NCI-H510A (cell line): ENCODE measurements at places on chromosomes 7 and 10.

GRCh38 chr10:120607710-120608703 is 151.0 kb downstream of the PLPP4 start:
- DNase-seq, result no peak

- no peak for DNase-seq
Observed at GRCh38 chr7:79221211-79221610, 232.3 kb downstream of the MAGI2 start.

- no peak for DNase-seq
Observed at GRCh38 chr7:3282457-3282856, 18.6 kb upstream of the SDK1 start.

GRCh38 chr10:122521011-122521410 is 39.5 kb upstream of the DMBT1 start:
- DNase-seq, result no peak

- DNase-seq, result no peak
Observed at GRCh38 chr10:122149561-122150505, 121.3 kb upstream of the BTBD16 start.

DNA sequence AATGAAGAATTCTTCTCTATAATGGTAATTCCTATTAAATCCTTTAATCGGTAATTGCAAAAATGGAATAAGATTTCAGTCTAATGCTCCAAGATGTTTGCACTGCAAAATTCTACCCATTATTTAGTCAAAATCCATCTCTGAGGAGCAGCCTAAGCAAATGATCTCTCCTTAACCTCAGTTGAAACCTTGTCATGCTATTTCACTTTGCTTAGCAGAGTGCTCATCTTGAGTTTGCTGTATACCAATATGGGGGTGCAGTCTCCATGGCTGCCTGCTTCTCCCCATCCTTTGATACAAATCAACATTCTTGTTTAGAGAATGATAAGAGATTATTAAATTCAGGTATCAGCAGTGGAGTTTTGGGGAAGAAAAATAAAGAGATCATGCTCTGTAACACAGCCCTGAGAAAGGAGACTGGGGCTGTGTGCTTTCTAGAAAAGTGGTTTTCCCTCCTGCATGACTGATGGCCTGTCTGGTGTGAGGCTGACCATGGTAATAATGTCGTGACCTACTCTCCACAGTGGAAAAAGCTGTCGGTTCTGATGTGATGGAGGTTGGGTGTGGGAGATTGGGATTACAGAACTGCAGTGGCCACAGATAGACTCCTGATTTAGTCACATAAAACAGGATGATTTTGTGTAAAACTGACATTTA is 982.1 kb downstream of the NRG3 start:
- no peak for DNase-seq

DNA sequence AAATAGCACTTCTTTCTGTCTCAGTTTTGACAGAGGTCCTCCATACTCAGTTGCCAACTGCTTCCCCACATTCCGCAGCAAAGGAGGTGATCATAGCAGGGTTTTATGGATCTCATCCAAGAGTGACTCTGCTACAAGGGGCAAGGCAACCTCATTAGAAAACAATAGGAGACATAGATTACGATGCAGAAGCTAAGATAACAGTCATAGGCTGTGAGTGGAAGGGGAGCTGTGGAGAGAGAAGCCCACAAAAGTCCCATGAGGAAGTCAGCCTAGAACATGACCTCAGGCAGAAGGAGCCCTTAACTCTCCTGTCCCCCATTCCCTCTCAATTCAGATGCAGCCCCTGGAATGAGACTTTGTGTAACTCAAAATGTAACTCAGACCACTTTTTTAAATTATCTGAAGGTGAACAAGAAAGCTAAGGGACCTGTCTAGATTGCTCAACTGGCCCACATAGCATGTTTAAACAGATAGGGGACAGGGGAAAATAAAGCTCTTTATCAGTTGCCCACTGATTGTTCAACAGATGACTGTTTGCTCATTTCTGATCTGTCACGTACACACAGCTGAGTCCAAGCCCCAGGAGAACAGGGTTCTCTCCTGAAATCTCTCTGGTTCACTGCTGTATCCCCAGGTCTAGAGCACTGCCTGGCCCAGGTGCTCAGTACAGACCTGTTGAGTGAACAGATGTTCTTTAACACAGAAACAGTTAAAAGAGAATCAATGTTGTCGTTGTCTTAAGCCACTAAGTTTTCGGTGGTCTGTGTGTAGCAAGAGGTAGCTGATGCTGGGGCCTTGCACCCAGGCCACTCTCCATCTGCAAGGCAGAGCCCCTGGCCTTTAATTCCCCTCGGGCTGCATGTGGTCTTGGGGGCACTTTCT is 1.5 kb upstream of the NCOA4 start:
- DNase-seq, result no peak

DNA sequence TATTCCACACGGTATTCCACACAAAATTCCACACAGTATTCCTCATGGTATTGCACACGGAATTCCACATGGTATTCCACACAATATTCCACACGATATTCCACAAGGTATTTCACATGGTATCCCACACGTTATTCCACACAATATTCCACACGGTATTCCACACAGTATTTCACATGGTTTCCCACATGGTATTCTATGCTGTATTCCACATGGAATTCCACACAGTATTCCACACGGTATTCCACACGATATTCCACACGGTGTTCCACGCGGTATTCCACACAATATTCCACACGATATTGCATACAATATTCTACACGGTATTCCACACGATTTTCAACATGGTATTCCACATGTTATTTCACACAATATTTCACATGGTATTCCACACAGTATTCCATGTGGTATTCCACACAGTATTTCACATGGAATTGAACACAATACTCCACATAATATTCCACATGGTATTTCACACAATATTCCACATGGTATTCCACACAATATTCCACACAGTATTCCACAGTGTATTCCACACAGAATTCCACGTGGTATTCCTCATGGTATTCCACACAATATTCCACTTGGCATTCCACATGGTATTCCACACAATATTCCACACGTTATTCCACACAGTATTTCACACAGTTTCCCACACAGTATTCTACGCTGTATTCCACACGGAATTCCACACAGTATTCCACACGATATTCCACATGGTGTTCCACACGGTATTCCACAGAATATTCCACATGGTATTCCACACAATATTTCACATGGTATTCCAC is 136.0 kb upstream of the CHST15 start:
- no peak for DNase-seq

DNA sequence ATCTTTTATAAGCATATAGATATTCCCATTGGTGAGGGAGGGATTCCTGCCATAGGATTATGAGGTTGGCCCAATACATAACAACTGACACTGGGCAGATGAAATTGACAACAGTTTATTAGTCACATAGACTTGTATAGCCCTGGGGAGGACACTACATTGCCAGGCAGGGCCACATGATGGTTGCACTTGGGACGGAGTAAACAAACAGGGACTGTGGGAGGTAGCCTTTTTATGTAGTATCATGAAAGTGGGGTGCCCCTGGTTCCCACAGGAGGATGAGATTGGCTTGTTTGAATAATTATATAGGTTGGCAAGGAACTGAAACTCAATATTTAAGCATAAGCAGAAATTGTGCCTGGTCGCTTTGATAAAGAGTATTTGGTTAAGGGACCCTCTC is 23.5 kb downstream of the TRIM24 start:
- DNase-seq, result no peak

- no peak for DNase-seq
Observed at GRCh38 chr7:43234968-43235367, 122.5 kb downstream of the HECW1 start.

- peak; percentile 44 for DNase-seq
Observed at GRCh38 chr7:5692845-5693278, 88.6 kb downstream of the RNF216 start.

GRCh38 chr10:132187430-132188138 is 836 bp downstream of the DPYSL4 start:
- DNase-seq, result no peak

GRCh38 chr10:15739254-15739970 is 19.7 kb upstream of the ITGA8 start:
- DNase-seq, result no peak

GRCh38 chr7:137734221-137734620 is 112.6 kb downstream of the DGKI start:
- no peak for DNase-seq

GRCh38 chr7:70392256-70392876 is 739.6 kb upstream of the GALNT17 start:
- DNase-seq, result no peak

DNA sequence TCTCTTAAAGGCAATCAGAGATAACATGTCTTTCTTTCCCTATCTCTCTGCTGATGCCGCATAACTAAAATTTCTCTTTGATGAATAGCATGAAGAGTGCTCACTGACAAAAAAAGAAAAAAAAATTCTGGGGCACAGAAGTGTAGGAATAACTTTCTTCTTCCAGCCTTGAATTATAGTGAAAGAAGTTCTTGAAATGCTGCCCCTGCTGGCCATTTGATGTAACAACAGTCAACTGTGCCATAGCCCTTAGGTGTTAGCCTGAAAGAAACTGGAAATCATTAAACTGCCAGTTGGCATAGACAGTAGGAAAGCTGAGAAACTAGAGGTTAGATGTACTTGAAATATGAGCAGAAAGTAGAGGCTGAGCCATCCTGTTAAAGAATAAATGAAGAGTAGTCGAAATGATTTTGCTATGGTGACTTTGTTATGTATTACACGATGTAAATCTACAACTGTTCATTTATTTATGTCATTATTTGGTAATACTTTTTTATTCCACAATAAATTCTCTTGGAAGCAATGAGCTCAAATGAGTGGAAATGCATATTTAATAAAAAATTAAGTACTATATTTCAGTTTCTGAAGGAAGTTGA is 48.3 kb upstream of the FAM171A1 start:
- DNase-seq, result no peak

DNA sequence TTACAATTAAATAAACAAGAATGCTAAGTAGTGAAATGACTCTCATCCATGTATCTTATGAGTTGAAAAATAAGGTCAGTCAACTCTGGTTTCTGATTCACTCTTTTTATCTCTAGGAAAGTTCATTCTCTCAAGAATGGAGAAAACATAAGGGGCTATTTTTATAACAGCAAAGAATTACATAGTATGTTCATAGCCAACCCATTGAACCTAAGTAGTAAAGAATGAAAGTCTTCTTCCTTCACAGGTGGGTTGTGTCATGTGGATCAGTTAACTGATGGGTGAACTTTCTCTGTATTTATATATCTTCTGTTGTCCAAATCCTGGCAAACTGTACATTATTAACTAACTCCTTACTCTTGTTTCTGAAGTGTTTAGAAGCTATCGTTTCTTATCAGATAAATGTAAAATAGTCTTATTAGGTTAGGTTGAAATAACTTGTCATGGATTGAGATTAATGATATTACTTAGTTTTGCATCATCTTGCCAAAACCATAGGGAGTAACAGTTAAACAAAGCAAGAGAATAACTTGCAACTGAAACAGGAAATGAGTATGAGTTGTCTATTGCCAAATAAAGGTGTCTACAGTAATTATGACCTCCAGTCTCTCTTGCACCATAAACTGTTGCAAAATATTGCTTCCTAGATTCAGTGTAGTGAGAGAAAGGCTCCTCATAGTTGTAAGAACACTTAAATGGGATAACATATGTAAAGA is 86.8 kb downstream of the ANKRD7 start:
- no peak for DNase-seq

- no peak for DNase-seq
Observed at GRCh38 chr10:133010095-133010842, 67.9 kb upstream of the CFAP46 start.

GRCh38 chr7:33237036-33237435 is 107.7 kb downstream of the BBS9 start:
- no peak for DNase-seq

GRCh38 chr7:64320547-64321513 is 7.1 kb downstream of the ZNF736 start:
- DNase-seq, result no peak
